ENCODE measurements at places on chromosomes 16 and 17. TPM values are rescaled to one million over a fixed set of nuclear protein-coding genes. Genes with fewer than 3 reads are reported as not detected.

FOXC2 gene
- total RNA-seq = 1.1 TPM

CCDC200 gene
- total RNA-seq = not detected

DUSP14 gene
- total RNA-seq = 97.5 TPM

CYGB gene
- total RNA-seq = 1.3 TPM

PLEKHH3 gene
- 2.5 TPM for total RNA-seq

TNFRSF12A gene
- 103 TPM for total RNA-seq

ORAI3 gene
- total RNA-seq = 6.8 TPM

BCO1 gene
- not detected for total RNA-seq
